ENCODE measurements at places on chromosomes 16 and 17. TPM values are rescaled to one million over a fixed set of nuclear protein-coding genes. Genes with fewer than 3 reads are reported as not detected.

GRCh38 chr17:80034791-80035686 is 633 bp downstream of the TBC1D16 start:
- no peak for DNase-seq

DNA sequence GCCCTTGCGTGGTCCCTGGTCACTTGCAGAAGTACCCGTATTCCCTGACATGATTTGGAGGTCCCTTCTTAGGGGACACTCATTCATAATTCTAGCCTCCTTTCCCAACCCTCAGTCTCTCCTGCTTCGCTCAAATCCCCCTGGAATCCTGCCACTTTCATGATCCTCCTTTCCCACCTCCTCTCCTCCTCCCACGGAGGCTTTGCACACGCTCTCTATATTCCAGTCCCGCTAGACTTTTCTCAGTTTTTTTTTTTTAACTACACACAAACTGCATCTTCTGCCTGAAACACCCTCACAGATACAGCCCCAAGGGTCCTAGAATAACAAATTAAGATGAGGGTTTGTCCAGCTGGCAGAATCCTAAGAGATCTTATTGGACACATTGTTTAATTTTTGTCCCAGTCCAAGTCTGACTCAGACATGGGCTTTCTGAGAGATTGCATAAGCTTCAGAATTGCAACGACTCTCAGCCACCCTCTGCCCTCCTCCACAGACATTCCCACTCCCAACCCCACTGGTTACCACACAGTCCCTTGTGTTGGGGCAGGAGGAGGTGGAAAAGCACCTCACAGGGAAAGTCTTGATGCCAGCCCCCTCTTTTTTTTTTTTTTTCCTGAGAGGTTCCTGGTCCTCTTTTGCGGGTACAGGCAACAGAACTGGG is 739.5 kb upstream of the EEF2KMT start:
- no peak for DNase-seq

The AXIN1 gene
- polyA plus RNA-seq = 8.1 TPM

DNA sequence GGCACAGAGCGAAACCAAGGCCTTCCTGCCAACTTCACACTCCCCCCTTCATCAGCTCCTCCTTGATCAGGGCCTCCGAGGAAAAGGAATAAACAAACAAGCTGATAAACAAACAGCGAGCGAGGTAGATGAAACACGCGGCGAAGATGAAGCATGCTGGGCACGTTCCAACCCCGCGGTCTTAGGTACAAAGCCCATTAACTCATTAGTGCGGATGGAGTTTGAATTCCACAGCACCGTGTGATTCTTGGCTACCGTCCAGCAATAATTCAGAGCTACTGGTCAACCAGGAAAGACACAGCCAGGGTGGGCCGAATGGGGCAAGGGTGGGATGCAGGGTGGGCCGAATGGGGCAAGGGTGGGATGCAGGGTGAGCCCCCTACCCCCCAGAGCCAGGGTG is 67.3 kb downstream of the RBFOX3 start:
- DNase-seq = no peak

DNA sequence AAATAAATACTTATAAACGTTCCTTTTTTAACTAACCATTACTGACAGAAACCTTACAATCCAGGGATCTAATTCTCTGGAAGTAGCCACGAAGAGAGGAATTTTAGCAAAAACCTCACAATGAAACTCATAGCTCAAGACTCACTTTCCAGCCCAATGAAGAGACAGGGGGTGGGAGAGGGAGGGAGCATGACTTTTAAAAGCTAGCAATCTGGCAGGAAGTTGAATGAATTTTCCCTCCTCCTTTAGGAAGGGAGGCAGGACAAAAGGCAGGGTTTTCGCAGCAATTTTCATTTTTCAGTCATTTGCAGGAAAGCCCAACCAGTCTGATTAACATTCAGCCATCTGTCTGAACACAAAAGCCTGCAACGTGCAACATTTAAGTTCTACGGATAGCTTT is 381.5 kb upstream of the PSMD7 start:
- DNase-seq = peak; percentile 46

- no peak for DNase-seq
These were observed 8.4 kb downstream of the MYO1C start for GRCh38 chr17:1484060-1484535.

GRCh38 chr16:68453816-68454215 is 5.5 kb upstream of the SMPD3 start:
- no peak for DNase-seq

The CA7 gene
- not detected for polyA plus RNA-seq

GRCh38 chr17:4165301-4166010 is 22.5 kb downstream of the CYB5D2 start:
- DNase-seq = no peak

GRCh38 chr17:79921411-79922115 is 82.3 kb upstream of the CBX4 start:
- no peak for DNase-seq

DNA sequence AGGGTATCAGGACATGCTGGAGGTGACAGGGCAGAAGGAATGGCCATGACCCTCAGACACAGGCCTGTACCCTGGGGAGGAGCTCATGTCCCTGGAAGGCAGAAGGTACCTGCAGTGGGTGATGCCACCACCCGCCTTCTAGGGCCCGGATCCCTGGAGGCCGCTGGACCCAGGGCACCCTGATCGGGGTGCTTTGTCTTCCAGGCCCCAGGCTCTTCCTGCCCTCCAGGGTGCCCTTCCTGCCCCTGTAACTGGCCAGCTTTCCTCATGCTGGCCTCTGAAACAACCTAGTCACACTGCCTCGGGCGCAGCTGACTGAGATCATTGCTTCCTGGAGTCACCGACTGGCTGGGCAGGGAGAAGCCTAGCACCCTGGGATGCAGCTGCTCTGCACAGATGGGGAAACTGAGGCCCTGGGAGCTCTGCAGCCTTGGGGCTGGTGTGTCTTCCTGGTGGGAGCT is 5.8 kb downstream of the ADCY7 start:
- DNase-seq = no peak

DNA sequence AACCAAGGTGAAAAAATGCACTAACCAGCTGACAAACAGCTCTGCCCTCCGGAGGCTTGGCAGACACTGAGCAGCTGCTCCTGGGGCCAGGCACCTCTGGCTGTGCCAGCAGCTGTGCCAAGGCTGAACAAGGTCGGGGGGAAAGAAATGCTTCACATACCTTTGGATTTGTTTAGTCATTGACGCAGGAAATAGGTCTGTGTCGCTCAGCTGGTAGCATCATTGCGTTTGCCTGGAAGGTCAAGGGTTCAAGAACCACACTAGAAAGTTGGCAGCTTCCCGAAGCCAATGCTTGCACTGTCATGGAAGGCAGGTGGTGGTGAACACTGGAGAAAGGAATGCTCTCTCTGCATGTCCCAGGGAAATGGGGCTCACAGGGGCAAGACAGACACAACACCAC is 63.5 kb downstream of the PCTP start:
- DNase-seq = no peak

- DNase-seq = no peak
These were observed 59.0 kb upstream of the RPH3AL start for GRCh38 chr17:411421-412120.

DNA sequence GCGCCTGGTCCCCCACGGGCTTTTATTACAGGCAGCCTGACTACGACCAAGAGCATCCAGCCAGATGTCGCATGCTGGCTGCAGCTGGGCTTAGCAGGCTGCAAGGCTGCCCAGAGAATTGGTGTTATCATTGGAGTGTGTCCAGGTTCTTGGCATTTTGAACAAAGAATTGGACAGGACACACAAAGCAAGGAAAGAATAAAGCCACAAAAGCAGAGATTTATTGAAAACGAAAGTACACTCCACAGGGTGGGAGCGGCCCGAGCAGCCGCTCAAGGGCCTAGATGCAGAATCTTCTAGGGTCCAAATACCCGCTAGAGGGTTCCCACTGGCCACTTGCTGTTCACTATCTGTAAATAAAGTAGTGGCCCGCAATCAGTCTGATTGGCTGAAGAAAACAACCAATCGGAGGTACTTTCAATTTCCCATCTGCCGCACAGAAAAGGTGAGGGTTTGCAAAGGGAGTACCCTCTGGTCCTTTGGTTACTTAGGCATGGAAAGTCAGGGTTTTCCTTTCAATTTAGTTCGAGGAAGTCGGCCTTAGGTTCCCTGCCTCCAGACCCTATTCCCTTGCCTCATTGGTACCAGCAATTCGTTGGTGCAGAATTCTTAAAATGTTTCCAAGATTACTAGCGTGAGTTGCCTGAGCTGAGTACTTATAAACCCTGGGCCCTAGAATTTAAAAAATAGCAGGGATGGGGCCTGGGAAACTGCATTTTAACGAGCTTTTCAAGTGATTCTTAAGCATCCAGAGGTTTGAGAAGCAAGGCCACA is 38.5 kb upstream of the CNEP1R1 start:
- DNase-seq = no peak

The PKD1 gene
- polyA plus RNA-seq = 165 TPM

DNA sequence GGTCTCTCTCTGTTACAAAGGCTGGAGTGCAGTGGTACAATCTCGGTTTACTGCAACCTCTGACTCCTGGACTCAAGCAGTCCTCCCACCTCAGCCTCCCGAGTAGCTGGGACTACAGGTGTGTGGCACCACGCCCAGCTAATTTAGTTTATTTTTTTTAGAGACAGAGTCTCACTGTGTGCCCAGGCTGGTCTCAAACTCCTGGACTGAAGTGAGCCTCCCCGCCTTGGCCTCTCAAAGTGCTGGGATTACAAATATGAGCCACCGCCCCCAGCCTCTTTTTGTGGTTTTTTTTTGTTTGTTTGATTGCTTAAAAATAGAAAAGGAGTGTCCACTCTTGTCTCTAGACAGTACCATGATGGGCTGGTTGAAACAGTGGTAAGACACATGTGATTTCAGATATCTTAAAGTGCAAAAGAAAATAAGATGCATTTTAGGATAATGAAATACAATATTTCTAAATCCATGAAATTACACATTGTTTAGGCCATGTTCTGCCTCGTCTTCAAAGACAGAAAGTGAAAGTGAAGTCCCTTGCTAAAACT is 27.4 kb downstream of the KIAA0513 start:
- DNase-seq = no peak

The ZNF213 gene
- 9.6 TPM for polyA plus RNA-seq

The GP2 gene
- polyA plus RNA-seq = not detected

GRCh38 chr17:1413281-1413791 is 13.3 kb upstream of the YWHAE start:
- DNase-seq = no peak

The ZC3H18 gene
- polyA plus RNA-seq = 25.6 TPM

The C16orf86 gene
- 2.0 TPM for polyA plus RNA-seq

GRCh38 chr16:67723151-67723910 is 4.2 kb upstream of the GFOD2 start:
- no peak for DNase-seq

The EPN3 gene
- 1.3 TPM for polyA plus RNA-seq

GRCh38 chr16:27920391-27920891 is 143.1 kb downstream of the GSG1L start:
- DNase-seq = no peak

DNA sequence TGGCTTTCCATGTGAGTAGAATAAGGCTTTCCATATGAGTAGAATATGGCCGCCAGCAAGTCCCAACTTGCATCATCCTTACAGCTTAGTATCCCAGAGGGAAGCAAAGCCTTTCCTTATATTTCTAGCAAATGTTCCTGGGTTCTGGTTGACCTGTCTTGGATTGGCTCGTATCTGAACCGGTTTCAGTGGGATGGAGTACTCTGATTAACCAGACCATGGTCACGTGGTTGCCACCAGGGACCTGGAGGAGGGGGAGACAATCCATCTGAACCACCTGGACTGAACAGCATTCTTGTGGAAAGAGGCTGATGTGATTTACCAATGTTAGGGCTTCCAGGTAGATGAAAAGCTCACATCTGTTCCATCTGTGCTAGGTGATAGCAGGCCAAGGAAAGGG is 89.0 kb downstream of the SHISA6 start:
- DNase-seq = peak; percentile 58

DNA sequence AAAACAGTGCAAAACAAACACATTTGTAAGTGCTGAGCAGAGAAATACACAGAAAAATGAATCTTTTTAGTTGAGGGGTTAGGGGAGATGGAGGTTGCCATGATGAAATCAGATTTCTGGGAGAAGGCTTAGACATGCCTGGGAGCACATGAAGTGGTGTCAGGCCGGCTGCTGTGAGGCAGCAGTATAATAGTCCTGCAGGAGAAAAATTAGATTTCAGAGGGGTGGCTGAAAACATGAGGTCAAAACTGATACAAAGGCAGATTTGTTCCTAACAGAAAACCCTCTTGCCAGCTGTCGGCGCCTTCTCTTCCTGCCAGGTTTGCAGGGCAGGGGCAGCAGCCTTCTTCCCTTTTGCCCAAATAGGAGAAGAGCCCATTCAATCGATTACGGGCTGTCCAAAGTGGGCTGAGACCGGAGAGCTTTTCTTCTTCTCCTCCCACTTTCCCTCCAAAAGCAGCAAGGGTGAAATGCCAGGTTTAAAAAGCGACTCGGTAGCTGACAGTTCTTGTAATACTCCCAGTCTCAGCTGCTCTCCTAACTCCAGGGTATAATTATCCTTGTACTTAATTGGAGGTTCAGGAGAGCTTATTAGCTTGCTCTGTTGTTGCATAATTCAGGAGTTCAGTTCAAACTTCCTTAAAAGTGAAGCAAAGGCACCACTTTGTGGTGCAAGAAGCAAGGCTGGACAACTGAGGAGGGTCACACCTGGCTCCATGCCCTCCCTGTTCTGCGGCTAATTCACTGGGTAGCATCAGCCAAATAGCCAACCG is 80.0 kb downstream of the PCTP start:
- DNase-seq = no peak

The NLRC5 gene
- polyA plus RNA-seq = 4.0 TPM

- no peak for DNase-seq
These were observed 16.4 kb downstream of the REXO5 start for GRCh38 chr16:20822521-20823325.

The RNF43 gene
- 0.10 TPM for polyA plus RNA-seq

GRCh38 chr16:25689137-25689836 is 2.5 kb upstream of the HS3ST4 start:
- DNase-seq = no peak

DNA sequence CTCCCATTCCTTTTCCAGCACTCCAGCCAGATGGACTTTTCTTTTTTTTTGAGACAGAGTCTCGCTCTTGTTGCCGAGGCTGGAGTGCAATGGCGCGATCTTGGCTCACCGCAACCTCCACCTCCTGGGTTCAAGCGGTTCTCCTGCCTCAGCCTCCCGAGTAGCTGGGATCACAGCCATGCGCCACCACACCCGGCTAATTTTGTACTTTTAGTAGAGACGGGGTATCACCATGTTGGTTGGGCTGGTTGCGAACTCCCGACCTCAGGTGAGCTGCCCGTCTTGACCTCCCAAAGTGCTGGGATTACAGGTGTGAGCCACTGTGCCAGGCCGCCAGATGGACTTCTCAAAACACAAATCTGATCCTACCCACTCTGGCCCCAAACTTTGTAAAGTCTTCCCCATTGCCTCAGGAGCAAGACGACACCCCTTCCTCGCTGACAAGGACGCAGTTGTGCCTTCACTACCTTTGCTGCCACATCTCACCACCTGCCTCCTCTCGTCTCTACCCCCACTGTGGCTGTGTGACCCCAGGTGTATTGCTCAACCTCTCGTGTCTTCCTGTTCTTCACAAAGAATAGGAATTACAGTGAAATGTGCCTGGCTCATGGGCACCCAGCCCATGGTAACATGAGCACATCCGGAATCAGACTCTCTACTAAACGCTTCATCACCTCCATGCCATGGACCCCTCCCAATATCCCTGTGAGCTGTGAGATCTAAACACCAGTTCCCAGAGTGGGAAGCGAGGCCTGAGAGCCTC is 3.7 kb upstream of the BANP start:
- no peak for DNase-seq

The NGFR gene
- 26.1 TPM for polyA plus RNA-seq

The WNT3 gene
- 3.1 TPM for polyA plus RNA-seq

Data from muscle of arm (tissue), 14 donors.